EL (cell line): ENCODE measurements at places on chromosomes 5 and 9.

- no peak for DNase-seq
Observed at GRCh38 chr9:90287567-90288274, 354.9 kb downstream of the DIRAS2 start.

GRCh38 chr5:134370311-134370870 lies 978 bp upstream of the UBE2B start:
- no peak for DNase-seq

- no peak for DNase-seq
Observed at GRCh38 chr9:93127395-93127911, 6.6 kb downstream of the NINJ1 start.

GRCh38 chr5:1568201-1568979 lies 44.6 kb upstream of the LPCAT1 start:
- DNase-seq = peak; percentile 88

DNA sequence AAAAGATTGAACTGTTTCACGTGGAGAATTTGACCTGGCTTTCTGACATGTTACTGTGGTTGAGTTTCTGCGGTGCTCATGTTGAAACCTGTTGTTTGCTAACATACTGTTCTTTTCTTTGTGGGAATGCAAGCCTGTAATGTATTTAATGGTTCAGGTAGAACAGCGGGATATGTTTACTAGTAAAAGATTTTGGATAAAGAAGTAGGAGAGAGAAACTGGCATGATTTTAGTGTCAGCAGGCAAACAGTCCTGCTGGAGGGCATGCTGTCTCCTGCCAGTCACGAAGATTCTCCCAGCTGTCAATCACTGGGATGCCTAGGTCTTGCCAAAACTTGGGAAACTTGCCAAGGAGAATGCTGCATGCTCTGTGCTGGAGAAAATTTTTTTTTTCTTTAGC lies 263.5 kb downstream of the TAF11L14 start:
- no peak for DNase-seq

GRCh38 chr5:43638546-43638945 lies 35.6 kb downstream of the NNT start:
- peak; percentile 23 for DNase-seq

DNA sequence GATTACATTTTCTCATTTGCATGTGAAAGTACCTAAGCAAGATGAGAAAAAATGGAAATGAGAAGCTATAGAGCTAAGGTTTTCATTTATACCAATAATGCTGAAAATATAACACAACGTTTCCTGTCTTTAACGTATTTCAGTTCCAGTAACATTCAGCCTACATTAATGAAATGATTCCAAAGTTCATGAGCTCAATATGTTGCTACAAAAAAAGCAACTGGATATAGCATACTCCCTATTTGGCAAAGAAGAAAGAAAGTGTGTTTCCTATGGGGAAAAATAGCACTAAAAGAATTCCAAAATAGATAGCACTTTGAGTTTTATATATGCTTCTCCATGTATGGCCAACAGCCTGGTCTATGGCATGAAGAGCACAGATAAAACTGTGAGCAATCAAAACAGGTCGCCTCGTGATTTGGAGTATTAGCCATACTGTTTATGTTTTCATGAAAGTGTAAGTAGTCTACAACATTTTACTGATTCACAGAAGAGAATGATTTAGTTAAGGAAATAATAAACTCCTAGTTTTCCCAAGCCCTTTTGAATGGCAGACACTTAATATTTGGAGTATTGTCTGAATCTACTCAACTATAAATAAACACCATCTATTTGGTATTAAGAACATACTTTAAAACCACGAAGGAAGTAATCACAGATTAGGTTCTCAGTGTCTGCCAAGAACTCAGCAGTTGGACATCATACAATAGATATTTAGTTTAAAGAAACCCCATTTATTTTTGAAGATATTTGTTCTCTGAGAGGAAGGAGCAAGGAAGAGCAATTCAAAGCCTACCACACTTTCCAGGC lies 258.7 kb upstream of the RASA1 start:
- no peak for DNase-seq

- peak; percentile 2 for DNase-seq
Observed at GRCh38 chr5:148186248-148187003, 16.4 kb upstream of the SPINK6 start.

DNA sequence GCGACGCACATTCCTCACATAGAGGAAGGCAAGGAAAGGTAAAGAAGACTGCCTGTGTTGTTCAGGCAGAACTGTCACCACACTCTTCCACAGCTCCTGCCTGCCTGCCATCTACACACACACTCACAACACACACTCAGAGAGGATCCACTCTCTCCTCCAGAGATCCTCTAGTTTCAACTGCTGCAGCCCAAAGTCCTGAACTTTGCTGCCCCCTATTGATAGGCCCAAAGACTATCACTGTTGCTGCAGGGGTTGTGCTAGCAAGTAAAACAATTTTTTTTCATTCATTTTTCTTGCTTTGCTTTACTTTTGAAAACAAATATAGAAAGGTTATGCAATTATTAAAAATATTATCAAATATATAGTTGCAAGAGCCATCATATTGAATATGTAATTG lies 5.9 kb upstream of the CFAP90 start:
- peak; percentile 38 for DNase-seq

DNA sequence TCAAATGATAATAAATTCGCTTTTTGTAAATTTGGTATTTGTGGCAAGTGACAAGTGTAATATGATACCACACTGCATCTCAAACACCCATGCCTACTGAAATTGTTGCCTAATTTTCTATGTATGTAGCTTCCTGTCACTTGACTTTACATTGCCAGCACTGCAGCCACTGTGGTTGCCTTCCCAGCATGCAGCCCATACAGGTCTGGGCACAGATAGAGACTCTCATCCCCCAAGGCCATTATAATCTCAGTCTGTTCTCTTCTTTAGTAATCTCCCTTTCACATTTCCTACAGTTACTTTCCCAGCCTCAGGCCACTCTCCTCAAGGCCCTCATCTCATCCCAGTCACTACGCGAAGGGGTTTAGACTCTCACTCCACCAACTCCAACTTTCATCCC lies 1200.6 kb downstream of the PTPRD start:
- no peak for DNase-seq

DNA sequence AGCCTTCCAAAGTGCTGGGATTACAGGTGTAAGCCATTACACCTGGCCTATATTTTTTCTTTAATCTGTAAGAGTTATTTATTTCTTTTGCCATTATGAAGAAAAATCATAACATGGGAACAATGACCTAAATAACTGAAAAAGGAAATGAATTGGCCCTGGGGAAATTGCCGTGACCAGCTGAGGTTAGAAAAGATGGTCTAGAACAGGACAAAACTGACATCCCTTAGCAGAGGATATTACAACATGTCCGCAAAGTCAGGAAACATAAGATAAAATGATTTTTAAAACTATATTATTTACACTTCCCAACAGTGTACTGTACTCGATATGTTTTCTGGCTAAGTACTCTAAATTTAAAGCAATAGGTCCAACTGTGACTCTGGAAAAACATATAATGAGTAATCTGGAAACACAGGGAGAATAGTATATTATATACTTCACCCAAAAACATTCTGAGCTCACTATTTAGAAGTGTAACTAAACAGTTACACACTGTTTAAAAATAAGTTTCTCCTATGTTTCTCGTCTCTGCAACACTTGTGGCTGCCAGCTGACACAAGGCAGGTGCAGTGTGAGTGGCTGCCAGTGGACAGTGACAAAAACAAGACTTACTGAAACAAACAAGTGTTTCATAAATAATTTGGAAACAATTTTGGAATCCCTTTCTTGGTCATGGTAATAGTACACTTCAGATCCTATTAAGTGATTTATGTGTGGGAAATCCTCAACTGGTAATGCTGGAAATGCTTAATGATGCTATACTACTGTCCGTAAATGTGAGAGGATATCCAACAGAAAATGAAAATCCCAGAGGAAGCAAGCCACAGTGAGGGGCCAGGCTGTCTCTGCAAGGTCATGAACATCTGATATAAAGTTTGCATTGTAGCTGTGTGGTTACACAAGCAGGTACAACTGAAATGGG lies 69.1 kb downstream of the C9orf85 start:
- DNase-seq = no peak

DNA sequence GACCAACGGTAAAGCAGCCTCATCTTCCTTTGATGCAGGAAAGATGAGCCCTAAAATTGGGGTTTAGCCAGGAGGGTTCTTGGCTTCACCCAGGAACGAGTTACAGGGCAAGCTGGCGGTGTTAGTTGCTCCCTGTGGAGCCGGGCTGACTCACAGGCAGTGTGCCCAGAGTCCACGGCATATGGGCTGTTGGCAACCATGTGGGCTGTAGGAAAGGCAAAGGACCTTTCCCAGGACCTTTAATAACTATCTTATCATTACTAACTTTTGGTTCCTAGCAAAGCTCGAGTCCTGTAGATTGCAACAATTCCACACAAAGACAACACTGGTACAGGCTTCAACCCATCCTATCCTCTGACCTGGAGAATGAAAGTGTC lies 29.8 kb upstream of the CLPTM1L start:
- DNase-seq = peak; percentile 8

GRCh38 chr5:152329761-152330283 lies 75.3 kb downstream of the NMUR2 start:
- DNase-seq = no peak

GRCh38 chr9:137750566-137750965 lies 127.0 kb upstream of the CACNA1B start:
- no peak for DNase-seq

- no peak for DNase-seq
Observed at GRCh38 chr5:163165277-163165676, 272.1 kb upstream of the CCNG1 start.

DNA sequence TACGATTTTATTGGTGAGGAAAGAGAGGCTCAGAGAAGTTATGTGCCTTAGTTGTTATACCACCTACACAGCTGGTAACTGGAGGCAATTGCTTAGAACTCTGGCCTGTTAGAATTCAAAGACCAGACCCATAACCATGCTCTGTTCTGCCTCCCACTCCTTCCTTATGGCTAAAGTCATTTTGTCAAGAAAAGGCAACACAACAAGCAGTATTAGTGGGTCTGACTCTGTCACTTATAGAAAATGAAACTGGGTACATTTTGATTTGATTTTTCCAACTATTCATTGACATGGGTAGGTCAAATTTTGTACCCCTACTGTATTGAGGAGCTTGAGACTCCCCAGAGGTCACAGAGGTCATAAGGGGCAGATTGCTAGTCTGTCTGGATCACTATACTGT lies 44.5 kb upstream of the NR3C1 start:
- no peak for DNase-seq

DNA sequence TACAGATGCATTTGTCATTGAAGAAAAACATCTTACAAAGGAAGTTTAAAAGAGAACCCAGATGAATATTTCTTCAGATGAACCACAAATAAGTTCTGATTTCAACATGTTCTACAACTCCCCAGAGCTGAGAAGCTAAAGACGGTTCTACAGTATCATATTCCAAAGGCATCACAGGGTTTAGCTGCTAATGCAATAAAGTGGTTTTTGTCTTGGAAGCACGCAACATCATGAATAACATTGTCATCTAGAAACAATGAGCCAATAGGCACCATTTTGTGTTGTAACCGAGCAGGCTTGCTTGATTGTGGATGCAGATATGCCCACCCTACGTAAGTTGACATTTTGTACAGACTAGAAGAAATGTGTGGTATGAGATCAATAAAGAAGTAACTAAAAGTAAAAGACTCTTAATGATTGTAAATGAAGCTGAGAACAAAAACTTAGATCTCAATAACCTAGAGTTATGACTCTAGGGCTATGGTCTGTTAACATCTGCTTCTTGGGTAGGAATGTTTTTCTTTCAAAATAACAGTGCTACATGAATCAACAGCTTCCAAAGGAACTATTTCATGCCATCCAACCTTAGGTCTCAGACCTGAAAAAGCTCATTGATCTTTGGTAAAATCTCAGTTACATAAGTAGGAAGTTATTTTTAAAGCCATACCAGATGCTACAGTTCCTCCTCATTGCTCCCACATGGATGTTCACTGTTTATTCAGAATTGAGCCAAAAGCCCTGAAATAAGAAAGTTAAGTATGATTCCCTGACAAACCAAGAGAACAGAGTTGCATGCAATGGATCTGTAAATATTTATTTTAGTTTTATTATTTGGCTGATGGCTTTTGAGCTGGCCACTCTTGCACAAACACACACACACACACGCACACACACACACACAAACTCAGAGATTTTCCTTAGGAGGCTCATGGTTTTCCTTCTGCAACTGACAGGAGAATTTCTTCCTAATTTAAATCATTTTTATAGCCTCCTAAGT lies 118.7 kb upstream of the SLCO6A1 start:
- DNase-seq = no peak

- no peak for DNase-seq
Observed at GRCh38 chr5:57503433-57503832, 20.8 kb upstream of the ACTBL2 start.

GRCh38 chr5:58108511-58108910 lies 351.4 kb downstream of the PLK2 start:
- DNase-seq = no peak

- peak; percentile 62 for DNase-seq
Observed at GRCh38 chr9:37998881-37999587, 70.0 kb downstream of the SHB start.

DNA sequence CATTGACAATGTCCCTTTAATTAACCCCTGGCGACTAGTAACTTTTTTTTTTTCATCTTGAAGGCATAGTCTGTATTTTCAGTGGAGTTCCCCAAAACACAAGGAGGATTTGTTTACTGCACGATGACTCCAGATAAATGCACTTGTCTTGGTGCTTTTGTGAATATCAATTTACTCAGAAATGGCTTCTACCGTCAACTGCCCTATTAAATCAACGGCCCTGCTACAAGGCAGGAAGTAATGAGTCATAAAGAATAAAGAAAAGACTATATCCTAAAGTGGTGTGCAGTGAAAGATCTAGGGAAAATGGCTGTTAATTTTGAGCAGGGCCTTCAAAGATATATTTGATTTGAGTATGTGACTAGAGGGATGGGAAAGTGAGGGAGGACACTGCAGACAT lies 388.3 kb upstream of the CHD1 start:
- DNase-seq = no peak

DNA sequence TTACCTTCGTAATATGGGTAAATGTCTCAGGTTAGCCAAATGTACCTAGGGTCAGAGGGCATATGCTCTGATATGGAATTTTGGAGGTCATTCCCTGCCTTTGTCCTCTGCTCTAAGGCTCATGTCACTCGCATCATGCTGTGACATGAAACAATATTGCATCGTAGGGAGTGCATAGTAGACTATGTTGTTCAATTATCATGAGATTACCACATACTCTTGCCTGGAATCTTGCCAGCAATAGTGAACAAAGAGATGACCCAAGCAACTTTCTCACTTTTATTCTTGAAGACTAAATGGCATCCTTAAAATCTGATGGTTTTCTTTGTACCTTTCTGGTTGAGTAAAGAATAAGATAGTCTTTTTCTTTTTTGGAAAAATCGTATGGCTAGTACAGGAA lies 27.6 kb downstream of the ZNF462 start:
- DNase-seq = no peak

- DNase-seq = no peak
Observed at GRCh38 chr5:174919351-174919750, 195.0 kb downstream of the MSX2 start.
